ENCODE measurements at places on chromosomes 4 and X. TPM values are rescaled to one million over a fixed set of nuclear protein-coding genes. Genes with fewer than 3 reads are reported as not detected.

PAGE1 gene
- total RNA-seq: not detected

FAAH2 gene
- total RNA-seq: 0.28 TPM

VCX gene
- not detected for total RNA-seq

RNF212 gene
- 0.28 TPM for total RNA-seq

ARL9 gene
- 0.28 TPM for total RNA-seq

All from smooth muscle cell of bladder (primary cell).